Hematopoietic multipotent progenitor cell (in vitro differentiated cells): ENCODE measurements at places on chromosomes 12 and 14.

- DNase-seq = peak; percentile 90
Measured at GRCh38 chr14:95463171-95463901, 53.1 kb downstream of the SYNE3 start.

DNA sequence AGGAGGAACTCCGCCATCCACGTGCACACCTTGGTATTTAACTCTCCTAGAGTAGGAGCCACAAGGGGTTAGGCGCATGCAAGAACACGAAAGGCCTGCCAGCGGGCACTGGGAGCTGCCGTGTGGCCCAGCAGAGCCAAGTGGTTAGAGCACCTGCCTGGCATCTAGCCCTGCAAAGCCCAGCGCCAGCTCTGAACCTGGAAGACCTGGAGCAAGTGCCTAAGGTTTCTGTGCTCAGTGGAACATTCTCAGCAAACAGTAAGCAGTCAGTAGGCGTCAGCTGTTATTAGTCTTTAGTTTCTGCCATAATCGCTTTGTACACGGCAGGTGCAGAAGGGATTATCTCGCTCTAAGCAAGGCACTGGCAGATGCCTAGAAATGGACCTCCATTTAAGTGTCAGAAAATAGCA, 55.4 kb downstream of the SETD3 start:
- DNase-seq = no peak

GRCh38 chr12:110639336-110640141, 25.6 kb downstream of the TCTN1 start:
- DNase-seq = no peak

DNA sequence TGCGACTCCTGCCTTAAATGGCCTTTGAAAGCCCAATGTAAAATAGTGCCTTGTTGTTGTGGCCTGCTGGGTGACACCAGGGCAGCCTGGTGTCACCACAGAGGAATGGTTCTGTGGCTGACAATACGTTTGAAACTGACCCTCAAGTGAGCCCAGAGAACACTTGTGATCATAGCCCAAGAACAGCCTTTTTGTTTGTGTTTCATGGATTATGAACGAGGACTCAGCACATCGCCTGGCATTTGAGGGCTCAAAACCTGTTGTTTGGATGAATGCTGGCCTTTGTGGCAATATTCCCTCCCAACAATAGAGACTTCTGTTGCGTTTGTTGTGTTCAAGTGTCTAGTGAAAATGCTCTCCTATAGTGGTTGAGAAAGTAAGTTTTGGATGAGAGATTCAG, 48.5 kb downstream of the TSPAN9 start:
- DNase-seq = no peak

GRCh38 chr12:115472852-115473251, 788.9 kb upstream of the TBX3 start:
- no peak for DNase-seq

GRCh38 chr12:91413581-91414546, 231.2 kb upstream of the DCN start:
- DNase-seq = no peak

DNA sequence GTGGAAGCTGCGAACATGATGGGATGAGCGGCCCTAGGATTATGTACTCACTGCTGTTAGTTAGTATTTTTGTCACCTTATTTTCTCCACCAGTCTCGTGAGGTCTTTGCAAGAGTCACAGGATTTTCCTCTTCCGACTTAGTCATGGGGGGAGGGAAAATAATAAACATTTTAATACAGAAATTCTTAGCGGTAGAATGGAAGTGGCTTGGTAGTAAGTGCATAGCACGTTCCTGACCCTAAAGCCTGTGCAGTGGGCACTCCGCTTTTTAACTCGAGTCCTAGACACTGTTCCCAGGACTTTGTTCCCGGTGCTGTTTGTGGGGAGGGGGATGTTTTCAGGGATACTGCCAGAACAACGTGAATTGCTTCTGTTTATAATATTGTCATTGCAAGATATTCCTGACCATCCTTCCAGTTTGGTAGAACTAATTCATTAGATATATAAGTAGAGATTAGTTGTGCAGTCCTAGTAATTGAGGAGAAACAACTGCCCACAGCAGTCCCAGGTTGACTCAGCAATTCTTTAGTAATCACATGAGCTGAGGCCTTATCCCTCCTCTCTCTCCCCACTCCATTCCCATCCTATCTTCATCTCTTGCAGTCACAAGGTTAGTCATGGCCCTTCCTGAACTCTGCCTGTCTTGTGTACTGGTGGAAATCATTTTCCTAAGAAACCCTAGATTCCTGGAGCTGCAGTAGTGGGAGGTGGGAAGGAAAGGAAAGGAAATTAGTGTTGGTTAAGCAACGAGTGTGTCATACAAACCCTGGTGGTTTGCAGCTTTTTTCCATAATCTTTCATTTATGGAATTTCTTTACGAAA, 799 bp downstream of the SLC38A6 start:
- peak; percentile 5 for DNase-seq

GRCh38 chr14:32925439-32925838, 13.2 kb upstream of the NPAS3 start:
- no peak for DNase-seq

DNA sequence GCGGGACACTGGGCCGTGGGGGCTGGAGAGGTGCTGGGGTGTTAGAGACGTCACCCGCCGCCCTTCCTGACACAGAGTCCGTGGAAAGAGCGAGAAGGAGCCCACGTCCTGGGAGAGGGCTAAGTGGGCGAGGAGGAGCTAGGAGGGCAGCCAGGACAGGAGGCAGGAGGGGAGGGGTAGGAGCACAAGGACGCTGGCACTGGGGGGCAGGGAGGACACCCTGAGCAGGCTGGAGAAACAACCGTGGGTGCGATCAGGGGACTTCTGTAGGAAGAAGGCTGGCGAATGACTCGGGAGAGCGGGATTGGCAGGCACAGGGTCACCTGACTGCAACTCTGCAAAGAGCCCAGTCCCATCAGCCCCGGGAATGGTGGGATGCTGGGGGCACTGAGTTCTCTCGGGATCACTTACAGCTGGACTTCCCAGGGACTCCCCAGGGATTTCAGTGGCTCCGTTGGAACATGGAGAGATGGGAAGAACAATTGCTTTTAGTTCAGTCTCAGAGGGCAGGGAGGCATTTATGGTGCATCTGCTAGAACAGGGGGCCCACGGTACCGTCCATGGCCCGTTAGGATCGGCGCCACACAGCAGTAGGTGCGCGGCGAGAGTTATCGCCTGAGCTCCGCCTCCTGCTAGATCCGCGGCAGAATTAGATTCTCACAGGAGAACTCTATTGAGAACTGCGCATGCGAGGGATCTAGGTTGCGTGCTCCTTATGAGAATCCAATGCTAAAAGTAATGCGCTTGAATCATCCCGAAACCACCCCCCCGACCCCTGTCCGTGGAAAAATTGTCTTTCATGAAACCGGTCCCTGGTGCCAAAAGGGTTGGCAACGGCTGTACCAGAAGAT, 24.3 kb downstream of the UBR7 start:
- no peak for DNase-seq

GRCh38 chr12:21627924-21628323, 23.3 kb upstream of the GYS2 start:
- no peak for DNase-seq

DNA sequence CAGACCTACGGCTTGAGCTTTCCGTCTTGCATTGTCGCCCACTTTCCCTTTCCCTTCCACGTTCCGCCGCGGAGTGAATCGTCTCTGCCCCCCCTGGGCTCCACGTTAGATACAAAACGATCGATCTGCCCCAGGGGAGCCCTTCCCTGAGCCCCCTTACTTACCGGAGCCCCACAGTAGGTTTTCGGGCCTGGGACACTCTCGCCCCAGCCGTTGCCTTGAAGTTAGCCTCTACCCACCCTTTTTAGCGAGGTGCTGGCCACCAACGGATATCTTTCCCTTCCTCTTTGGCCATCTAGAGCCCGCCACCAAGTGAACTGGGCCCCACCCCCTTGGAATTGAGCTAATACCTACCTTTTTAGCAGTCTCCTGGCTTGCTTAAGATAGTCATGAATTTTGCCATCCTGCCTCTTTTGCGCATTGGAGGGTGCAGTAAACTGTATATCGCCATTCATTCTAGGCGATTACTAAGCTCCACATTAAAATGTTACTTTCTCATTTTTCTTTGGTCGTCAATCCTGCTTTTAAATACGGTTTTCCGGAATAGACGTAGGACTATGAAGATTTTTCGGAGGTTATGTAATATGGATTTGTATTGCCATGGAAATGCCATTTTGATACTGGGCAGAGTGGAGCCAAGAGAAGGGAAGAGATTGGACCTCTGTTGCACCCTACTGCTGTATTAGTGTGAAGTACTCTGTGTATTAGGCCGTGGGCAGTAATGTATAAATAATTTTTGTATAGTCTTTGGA, 764 bp downstream of the RBM25 start:
- peak; percentile 7 for DNase-seq

DNA sequence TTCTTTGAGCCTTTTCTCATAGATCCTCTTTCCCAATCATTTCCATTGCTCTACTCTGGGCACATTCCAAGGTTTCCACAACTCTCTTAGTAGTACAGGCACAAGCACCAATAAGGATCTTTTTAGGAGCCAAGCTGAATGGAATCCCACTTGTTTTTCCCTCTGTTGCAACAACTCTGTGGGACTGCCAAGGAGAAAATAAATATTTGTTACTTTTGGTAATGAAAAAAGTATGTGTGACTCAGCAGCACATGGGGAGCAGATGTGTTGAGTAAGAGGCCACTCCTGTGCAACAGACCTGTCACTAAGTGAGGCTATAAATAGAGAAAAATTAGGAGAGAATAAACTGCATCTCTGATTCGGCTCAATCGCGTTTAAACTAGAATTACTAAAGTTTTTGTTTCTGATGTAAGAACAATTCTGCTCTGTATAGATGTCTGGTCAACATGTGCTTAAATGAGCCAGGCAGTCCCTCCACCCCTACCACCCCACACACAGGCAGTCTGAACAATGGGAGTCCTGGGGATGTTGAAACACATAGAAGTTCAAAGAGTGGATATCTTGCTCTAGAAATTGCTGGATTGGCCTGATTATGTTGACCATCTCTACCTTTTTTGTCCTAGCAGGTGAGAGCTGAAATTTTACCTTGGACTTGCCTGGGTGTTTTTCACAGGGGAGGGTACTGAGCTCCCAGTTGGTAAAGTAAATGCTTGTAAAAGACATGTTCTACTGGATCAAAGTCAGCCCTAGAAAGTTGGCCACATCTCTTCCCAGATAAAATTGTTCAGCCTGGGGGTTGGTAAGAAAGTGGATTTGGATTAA, 244.3 kb upstream of the NOVA1 start:
- no peak for DNase-seq
